ENCODE measurements at places on chromosomes 6 and 20. TPM values are rescaled to one million over a fixed set of nuclear protein-coding genes. Genes with fewer than 3 reads are reported as not detected.

C20orf202 gene
- 0.26 TPM for polyA plus RNA-seq

DNA sequence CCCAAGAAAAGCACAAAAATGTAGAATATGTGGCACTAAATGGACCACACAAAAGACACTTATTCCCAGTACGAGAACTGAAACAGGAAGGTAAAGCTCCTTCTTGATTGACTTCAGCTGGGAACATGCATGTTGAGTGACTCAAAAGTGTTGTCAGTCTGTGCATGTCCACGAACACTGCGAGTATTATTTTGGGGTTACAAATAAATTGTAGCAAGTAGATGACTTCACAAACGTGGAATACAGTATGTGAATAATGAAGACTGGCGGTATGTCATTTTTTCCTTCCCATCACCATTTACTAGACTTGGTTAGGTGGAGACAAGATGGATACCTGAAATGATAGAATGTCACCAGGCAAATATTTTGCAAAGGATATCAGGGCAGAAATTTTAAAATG, 45.4 kb downstream of the L3MBTL3 start:
- DNase-seq, result no peak

- DNase-seq, result peak; percentile 79
These were observed 765 bp upstream of the GMDS start for GRCh38 chr6:2245877-2246863.

DNA sequence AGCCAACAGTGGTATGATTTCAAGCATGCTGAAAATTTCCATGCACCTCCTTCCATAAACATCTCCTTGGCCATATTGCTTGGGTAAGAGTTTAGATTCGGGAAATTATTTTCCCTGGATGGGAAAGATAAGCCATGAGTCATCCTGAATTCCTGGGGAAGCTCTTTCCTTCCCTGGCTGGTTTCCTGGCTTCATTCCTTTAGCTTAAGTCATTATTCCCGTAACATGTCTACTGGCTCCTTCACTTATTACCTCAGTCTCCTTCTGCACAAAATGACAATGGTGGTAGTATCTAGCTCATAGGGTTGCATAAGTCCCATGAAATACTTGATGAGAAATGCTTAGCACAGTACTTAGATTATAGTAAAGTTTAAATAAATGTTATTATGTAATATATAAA, 27.6 kb downstream of the TINAG start:
- DNase-seq, result no peak

EPPIN gene
- polyA plus RNA-seq, result not detected

MATN4 gene
- polyA plus RNA-seq, result 0.18 TPM

Measured in aorta (tissue), 5 donors.